Fibroblast of gingiva (primary cell): ENCODE measurements at places on chromosomes 3 and 15.

- DNase-seq = no peak
Measured at GRCh38 chr15:40445421-40445922, 4.7 kb downstream of the BAHD1 start.

- DNase-seq = no peak
Measured at GRCh38 chr3:13325892-13326443, 94.2 kb downstream of the NUP210 start.

DNA sequence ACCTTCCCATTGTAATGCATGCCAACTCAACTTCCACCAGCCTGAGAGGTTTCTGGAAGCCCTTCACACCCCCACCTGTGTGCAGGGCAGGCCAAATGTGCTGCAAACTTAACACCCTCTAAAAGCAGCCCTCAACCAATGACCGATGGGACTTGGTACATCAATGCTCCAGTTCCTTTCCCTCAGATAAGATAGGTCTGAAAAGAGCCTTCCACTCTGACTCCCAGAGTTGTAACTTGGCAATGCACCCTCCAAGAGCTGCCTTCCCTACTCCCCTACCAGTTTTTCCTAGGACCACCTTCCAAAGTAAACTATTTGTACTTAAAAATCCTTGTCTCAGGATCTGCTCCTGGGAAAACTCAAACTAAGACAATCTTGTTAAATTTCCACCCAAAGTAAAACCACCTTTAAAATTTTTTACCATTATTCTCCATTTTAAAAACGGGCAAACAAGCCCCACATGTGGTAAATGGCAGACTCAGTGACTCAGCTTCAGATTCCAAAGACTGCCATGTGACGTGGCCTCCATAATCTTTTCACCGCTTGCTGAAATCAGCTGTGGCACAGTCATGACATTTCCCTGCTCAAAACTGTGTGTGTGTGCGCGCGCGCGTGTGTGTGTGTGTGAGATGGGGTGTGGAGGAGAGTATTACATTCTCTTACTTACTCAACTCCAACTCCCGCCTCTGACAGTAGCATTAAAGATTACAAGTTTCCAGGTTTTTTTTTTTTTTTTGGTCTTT lies 17.2 kb downstream of the RASGRP1 start:
- DNase-seq = peak; percentile 15

DNA sequence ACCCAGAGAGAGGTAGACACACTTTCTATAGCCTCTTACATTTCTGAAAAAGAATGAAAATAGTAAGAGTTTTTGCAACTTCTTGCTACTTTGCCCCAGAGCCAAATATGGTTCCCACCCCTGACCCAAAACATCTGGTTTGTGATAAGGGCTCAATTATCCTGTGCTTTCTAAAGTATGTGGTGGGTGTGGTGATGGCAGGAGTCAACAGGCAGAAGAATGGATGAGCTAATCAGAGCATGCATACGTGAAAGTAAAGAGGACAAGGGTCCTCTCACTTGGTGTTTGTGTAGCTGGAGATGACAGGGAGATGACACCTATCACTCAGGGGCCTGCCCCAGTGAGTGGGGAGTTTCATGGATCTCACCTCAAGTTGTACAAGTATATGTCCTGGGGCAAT lies 19.1 kb downstream of the KBTBD8 start:
- peak; percentile 14 for DNase-seq

GRCh38 chr15:69357773-69358771 lies 56.1 kb upstream of the KIF23 start:
- DNase-seq = no peak
